Stimulated activated CD4-positive, alpha-beta T cell treated with anti-CD3 and anti-CD28 coated beads, Interleukin-1b, Interleukin-23, amount 100 ng/mL, for 48 hours (primary cell): ENCODE measurements at places on chromosomes 3 and 15.

DNA sequence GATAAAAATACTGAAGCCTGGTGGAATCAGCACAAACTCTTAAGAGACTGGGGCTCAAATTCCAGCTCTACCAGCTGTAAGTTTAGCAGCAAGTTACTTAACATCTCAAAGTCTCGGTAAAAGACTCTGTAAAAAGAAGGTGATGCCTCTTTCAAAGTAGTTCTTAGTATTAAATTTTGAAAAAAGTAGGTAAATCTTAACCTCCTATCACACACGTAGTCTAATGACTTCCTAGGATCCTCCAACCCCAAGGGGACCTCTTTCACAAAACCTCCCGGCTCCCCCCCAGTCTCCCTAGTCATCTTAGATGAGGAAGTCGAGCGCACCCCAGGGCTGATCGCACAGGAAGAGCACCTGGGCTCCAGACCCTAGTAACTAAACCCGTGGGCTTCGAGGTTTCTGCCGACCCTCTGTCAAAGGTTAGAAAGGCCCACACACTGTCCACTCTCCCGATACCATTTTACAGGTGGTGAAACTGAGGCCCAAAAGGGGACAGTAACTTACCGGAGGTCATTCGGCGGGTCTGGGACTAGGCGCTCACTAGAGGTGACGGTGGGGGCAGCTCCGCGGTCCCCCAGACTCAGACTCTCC, 427 bp downstream of the MBD4 start:
- peak; percentile 37 for DNase-seq

DNA sequence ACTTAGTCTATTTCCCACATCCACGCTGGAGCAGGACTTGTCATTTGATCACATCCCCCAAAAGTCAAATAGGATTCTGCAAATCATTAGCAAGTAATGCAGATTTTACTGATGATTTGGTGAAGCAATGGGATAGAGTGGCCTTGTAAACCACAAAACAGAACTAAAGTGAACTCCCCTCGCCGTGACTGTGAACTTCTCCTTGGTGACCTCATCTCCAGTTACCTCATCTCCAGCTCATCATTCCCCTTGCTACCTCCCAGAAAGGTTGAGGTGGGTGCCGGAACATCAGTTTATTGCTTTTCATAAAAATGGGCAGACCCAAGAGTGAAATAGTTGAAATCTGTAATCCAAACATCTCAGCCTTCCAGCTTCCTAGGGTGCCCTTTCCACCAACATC, 36.7 kb upstream of the ADPGK start:
- DNase-seq = no peak

DNA sequence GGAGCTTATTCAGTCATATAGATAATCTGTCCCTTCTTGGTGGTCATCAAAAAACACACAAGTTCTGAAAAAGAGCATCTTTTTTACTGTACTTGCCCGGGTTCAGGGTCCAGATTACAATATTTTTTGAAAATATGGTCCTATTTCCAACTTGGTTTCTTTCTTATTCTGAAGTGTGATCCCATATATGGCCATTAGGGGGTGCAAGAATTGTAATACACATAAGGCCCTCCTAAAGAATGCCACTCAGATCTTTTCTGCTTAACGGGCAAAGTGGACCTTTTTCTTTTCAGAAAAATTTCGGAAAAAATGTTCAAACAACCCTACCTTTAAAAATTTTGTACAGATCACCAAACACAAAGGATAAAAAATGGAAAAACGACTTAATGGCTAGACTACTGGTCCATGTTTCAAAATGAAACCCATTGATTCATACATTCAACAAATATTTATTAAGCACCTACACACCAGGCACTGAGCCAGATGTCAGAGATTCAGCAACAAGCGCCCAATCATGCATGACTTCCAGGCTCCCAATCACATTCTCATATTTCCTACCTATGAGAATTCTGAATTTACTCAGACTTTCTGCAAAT, 102.0 kb upstream of the MYRIP start:
- DNase-seq = no peak

DNA sequence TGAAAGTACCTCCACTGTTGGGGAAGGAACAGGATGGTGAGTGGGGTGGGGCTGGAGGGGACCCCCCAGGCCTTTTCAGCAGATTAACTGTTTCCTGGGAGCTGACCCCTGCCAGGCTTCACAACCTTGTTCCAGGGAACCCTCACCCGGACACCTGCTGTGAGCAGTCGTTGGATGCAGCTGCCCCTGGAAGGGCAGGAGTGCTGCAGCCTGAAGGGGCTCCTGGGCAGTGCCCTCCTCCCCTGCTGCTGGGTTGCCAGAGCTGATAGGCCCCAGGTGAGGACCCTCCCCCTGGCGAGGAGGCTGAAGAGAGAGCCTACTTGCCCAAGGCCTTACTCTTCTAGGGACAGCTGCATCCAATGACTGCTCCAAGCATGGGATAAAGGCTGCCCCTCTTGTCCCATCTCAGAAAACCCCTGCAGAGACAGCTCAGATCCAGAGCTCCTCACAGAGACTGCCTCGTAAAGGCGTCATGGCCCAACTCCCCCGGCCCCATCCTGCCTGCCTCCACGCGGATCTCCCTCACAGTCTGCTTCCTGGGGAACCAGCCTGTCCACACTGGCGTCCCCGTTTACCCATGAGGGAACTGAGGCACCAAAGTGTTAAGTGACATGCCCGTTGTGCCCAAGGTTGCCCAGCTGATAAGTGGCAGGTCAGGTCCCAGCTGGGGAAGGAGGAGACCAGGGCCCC, 193.4 kb upstream of the LINGO1 start:
- no peak for DNase-seq

DNA sequence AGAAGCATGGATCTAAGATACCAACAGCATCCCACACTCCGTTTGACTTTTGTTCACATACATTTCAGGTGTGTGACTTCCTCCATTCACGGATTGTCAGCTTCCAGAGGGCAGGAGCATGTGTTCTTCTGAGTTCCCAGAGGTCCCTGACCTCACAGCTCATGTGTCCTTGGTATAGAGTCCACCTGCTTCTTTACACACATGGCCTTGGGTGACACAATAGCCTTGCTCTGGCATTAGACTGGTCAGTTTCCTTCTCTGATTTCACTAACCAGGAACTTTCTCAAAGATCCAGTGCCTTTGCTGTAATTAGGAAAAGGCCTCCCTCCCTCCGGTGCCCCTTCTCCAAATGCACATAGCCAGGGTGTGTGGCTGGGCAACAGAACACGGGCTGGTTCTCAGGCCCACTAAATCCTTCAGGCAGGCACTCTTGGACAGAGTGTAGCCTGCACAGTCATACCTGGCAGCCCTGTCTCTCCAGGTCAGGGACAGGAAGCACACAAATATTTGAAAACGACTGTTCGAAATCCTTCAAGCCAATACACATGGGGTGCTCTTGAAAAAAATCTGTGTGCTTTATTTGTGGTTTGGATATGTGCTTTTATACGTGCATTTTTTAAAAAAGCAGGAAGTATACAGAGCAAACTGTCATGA, 81.1 kb downstream of the TRIM42 start:
- DNase-seq = no peak

GRCh38 chr3:130395916-130396315, 50.4 kb downstream of the COL6A5 start:
- no peak for DNase-seq

GRCh38 chr3:23206366-23206765, 3.2 kb downstream of the UBE2E2 start:
- peak; percentile 5 for DNase-seq

DNA sequence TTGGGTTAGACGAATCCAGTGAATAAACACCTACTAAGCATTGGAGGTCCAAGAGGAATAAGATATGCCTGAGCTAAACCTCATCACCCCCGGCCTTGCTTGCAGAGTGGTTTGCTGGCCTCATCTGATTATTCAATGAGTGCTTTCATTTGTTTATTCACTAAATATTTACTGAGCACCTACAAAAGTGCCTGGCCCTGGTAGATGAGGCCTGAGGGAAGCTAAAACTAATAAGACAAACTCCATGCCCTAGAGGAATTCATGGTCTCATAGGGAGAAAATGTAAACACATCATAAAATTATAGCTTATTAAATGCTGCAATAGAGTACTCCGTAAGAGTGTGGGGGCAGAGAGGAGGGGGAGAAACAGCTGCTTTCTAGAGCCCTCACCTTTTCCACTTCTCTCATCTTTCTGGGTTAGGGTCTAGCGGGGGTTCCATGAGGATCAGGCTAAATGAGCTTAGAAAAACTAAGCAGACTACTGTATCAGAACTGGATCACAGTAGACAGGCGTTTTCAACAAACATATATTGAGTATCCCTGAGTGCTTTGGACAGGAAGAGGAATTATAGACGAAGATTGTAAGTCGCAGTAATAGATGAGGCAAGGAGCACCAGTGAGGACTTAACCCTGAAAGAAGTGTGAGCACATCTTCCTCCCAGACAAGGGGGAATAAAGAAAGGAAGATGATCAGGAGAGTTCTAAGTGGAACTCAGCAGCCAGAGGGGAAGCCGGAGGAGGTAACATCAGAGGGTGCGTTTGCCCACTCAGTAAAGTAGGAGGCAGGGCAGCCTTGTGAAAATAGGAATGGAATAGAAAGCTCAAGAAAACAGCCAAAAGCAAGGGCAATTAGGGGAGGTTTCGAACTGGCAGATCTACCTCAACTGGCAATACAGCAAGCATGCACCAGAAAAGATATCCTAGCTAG, 31.5 kb upstream of the LAMP3 start:
- DNase-seq = no peak

GRCh38 chr15:96716075-96716474, 385.6 kb downstream of the NR2F2 start:
- no peak for DNase-seq

GRCh38 chr3:192514754-192515663, 212.3 kb downstream of the FGF12 start:
- DNase-seq = peak; percentile 4

- DNase-seq = peak; percentile 75
Observed at GRCh38 chr3:46866720-46867549, 3.7 kb upstream of the MYL3 start.

- DNase-seq = no peak
Observed at GRCh38 chr3:152203652-152204051, 65.1 kb upstream of the MBNL1 start.

- DNase-seq = no peak
Observed at GRCh38 chr3:48518069-48518468, 14.1 kb upstream of the SHISA5 start.

DNA sequence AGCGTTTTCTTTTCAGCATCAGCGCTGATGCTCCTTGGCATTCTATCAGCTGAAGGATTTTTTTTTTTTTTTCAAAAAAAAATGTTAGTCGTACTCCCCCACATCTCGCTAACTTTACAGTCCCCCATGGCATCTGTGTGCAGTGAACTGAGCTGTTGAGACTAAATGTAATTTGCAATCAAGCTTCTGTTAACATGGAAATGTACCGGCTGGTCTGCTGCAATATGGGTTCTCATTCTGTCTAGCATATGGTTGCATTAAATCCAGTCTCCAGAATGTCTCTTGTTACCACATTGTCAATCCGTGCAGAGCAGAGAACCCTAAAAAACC, 32.2 kb upstream of the TPRG1 start:
- DNase-seq = no peak

- no peak for DNase-seq
Observed at GRCh38 chr3:186888569-186888968, 41.8 kb upstream of the ST6GAL1 start.

DNA sequence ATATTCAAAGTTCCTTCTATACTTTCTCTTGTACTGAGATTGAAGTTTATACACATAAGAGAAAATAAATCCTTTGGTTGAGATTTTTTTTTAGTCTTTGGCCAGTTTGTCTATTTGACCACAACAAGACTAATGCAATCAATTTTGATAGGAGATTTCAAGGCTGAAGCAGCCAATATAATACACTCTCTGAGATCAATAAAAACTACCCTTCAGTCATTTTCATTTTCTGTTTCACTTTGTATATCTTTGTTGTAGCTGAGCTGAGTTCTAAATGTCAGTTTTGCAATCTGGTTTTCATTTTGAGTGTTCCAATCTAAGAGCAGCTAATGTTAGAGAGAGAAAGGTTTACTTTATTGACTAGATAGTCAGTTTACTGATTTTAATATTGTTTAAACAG, 623.8 kb upstream of the ROBO1 start:
- no peak for DNase-seq

DNA sequence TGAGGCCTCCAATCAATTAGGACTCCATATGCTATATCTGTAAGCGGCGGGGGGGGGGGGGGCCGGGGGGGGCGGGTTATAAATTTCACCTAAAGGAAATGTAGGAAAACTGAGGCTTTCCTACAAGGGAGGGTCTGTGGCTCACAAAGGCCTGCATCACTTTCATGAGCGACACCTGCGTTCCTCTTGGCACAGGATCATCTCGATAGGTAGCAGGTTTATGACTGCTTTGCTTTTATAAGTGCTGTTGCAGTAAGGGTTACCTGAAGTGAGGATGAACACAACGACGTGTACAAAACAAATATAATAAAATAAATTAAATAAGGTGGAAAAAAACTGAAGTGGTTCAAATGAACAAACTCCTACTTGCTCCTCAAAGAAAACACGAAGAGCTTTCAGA, 194.3 kb downstream of the FOXP1 start:
- DNase-seq = no peak
